T-helper 2 cell (primary cell): ENCODE measurements at places on chromosomes 3 and 15.

GRCh38 chr3:13888576-13888975 is 8.7 kb upstream of the WNT7A start:
- no peak for DNase-seq

DNA sequence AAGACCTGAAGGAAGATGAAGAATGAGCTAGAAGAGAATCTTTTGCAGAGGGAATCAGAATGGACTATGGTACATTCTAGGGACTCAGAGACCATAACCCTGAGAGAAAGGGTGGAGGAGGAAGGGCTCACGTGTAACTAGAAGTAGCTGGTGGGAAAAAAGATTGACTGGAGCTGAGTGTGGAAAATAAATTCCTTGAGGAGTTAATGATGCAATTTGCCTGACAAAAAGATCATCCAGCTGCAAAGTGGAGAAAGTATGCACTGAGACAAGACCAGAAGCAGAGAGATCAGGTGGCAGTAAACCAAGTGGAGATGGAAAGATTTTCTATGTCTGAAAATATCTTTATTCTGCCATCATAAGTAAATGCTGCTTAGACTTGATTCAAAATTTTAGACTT is 52.9 kb upstream of the TBL1XR1 start:
- DNase-seq = no peak

- DNase-seq = no peak
Measured at GRCh38 chr3:99838755-99839154, 21.1 kb downstream of the CMSS1 start.

GRCh38 chr3:37764586-37764985 is 97.1 kb upstream of the CTDSPL start:
- DNase-seq = no peak

DNA sequence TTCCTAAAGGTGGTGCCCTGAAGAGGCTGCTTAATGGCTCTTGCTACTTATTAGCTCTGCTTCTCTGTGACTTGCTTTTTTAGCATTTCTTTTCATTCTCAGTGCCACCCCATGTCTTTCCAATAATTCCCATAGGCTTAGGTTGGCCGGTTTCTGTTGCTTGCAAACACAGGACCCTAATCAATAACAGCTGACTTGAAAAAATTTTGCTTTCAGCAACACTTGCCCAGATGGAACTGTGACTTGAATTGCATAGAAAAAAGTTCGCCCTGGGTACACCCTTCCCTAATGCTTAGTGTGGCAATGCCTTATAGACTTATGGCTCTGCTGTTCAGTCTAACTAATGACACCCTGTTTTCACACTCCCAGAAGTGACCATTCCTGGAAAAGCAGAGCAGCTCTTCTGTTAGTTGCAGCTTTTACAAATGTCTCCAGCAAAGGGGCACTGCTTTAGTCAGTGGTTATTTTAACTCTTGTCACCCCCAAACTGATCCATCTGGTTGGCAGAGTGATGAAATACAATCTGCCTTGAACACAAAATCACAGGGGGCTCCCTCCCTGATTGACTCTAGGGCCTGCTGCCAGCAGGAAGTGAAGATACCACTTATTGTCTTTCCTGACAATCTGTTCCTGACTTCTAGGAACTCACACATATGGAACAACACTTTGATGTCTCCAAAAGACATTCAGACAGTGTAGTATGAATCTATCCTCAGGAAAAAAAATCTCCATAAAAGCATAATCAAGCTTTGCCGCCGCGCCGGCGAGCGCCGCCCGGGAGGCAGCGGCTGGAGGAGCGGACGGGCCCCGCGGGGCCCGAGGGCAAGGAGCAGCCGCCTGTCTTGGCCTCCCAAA is 9.7 kb upstream of the SLMAP start:
- DNase-seq = no peak

GRCh38 chr15:70387081-70387480 is 289.4 kb upstream of the TLE3 start:
- no peak for DNase-seq

- peak; percentile 27 for DNase-seq
Measured at GRCh38 chr3:108838436-108838835, 15.8 kb downstream of the TRAT1 start.

GRCh38 chr3:124142389-124142970 is 150.6 kb upstream of the ROPN1 start:
- DNase-seq = no peak
